SJSA1 (cell line): ENCODE measurements at places on chromosomes 11 and 22.

GRCh38 chr22:33389936-33390335, 331.8 kb upstream of the SYN3 start:
- peak; percentile 83 for DNase-seq

GRCh38 chr11:19201737-19202605, at the start of gene CSRP3:
Gene CSRP3 (minus strand): TSS chr11:19201983. CDS start chr11:19192448, 9,535 bp downstream.
- DNase-seq, result no peak

GRCh38 chr11:34395916-34396550, 38.2 kb upstream of the ABTB2 start:
- no peak for DNase-seq

- no peak for DNase-seq
Observed at GRCh38 chr11:66361502-66361941, 10.0 kb downstream of the SLC29A2 start.

- no peak for DNase-seq
Observed at GRCh38 chr11:73753938-73754337, 6.9 kb downstream of the RAB6A start.
